ENCODE measurements at places on chromosomes 12 and 14.

DNA sequence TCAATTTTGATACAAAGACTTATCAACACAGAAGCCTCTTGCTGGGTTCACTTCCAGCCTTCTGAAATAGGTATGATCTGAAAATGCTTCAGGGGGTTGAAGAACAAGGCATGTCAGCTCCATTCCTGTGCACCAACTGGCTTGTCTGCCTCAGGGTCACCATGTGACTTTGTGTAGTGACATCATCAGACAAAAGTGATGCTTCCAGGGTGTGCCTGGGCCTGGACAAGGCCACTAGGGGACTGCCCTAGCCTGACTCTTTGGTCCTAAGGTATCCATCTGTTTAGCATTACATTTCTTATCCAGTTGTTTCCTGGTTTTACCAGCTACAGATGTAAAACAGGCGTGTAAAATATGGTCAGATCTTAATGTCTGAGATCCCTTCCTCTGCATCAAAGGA is 155.6 kb downstream of the CAND1 start:
- DNase-seq, result no peak

- peak; percentile 55 for DNase-seq
Measured at GRCh38 chr12:111386885-111387284, 18.0 kb upstream of the PHETA1 start.

GRCh38 chr12:12797794-12798152 is 12.3 kb downstream of the APOLD1 start:
- no peak for DNase-seq

- DNase-seq, result no peak
Measured at GRCh38 chr14:96233661-96234060, 22.3 kb upstream of the BDKRB1 start.

- DNase-seq, result no peak
Measured at GRCh38 chr14:60089221-60089620, 2.5 kb upstream of the PCNX4 start.

GRCh38 chr12:112852810-112853209 is 54.0 kb upstream of the OAS1 start:
- DNase-seq, result no peak

GRCh38 chr12:116215023-116215422 is 62.5 kb downstream of the MED13L start:
- DNase-seq, result no peak

DNA sequence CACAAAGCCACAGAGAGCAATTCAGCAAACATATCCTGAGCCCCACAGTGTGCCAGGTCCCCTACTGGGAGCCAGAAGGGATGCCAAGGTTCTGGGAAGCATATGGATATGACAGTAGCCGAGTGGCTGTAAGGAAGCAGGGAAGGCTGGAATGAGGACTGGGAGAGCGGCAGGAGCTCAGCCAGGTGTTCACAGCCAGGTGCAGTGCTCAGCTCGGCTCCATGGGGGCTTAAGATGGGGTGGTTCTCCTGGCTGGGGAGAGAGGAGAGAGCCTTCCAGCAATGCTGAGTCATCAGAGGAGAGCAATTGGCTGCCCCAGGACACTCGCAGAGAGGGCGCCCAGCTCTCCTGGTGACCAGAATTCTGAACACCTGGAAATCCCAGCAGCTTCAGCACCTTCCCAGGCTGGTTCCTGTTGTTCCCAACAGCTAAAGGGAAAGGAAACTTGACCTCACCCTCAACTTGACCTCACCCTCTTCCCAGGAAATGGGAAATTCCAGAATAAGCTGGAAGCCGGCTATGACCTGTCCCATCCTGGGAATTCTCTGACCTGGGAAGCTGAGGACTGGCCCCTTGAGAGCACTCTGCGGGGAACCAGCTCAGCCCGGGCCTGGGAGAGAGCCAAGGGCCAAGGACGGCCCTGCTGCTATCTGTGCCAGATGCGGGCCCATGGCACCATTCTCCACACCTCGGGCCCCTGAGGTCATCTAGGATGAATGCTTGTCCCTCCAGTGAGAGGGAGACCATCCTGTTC is 34.6 kb downstream of the SLC6A12 start:
- DNase-seq, result no peak

All from WERI-Rb-1 (cell line).